ENCODE measurements at places on chromosomes 11 and 22. TPM values are rescaled to one million over a fixed set of nuclear protein-coding genes. Genes with fewer than 3 reads are reported as not detected.
A peak's percentile ranks its signal among the peaks of the same experiment; 100 is the strongest.

DNA sequence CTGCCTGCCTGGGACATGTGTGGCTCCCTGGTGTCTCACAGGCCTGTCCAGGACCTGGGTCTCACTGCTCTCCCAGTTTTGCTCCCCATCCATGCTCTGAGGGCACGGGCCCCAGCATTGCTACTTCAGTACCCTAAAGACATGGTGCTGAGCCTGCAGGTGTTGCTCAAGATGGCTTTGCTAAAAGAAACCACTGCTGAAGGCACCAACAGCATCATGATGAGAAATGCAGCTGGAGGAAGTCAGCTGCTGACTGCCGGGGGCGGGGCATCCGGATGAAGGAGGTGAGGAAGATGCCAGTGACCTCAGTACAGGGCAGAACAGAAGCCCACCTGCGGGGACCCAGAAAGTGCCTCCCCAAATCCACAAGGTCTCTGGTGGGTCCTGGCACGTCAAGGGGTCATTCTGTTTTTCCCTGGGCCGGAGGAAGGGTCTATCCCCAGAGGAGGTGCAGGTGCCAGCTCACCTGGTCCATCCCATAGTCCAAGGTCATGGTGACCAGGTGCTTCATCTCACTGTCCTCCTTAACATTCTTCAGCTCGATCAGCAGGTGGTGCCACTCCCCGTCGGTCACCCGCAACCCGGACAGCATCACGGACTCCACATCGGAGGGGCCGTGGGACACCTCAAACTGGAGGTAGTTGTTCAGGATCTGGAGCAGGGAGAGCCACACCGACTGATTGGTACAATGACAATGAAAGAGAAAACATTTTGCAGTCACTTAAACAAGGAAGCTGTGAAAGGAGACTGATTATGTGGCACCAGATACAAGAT, 63.9 kb downstream of the TRMU start:
- DNase-seq = no peak
- H3K27ac ChIP-seq = no peak overlapping the region
- no peaks in the 10 kb centered on the region for H3K36me3 ChIP-seq
- H3K27me3 ChIP-seq = no peaks in the 10 kb centered on the region
- H3K4me1 ChIP-seq = no peaks in the 10 kb centered on the region
- no peak overlapping the region for H3K4me3 ChIP-seq

- no peak for DNase-seq
- no peaks in the 10 kb centered on the region for H3K27me3 ChIP-seq
- no peak overlapping the region for H3K27ac ChIP-seq
- H3K4me3 ChIP-seq = no peak overlapping the region
These were observed 107.9 kb upstream of the BID start for GRCh38 chr22:17882162-17882561.

The ZPR1 gene
- 20.3 TPM for total RNA-seq

The MS4A12 gene
- not detected for total RNA-seq

DNA sequence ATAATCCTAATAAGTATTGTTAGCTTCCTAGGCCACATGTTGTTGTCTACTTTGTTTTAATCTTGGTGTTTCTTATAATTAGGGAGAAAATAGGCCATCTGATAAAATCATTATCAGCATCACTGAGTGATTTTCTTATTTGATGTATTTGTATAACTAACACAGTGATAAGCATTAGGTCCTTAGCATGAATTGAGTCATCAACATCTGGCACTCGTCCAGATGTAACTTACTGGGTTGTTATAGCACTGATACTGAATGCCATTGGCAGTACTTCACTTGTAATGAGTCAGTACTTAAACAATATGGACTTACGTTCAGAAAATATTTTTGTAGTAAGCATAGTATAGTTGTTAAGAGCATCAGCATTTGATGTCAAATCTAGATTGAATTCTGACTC, 16.2 kb downstream of the API5 start:
- no peaks in the 10 kb centered on the region for H3K4me1 ChIP-seq
- peaks cover 99% of the 10 kb centered on the region for H3K36me3 ChIP-seq
- H3K27ac ChIP-seq = no peak overlapping the region
- H3K4me3 ChIP-seq = no peak overlapping the region

The KDM4E gene
- total RNA-seq = not detected

DNA sequence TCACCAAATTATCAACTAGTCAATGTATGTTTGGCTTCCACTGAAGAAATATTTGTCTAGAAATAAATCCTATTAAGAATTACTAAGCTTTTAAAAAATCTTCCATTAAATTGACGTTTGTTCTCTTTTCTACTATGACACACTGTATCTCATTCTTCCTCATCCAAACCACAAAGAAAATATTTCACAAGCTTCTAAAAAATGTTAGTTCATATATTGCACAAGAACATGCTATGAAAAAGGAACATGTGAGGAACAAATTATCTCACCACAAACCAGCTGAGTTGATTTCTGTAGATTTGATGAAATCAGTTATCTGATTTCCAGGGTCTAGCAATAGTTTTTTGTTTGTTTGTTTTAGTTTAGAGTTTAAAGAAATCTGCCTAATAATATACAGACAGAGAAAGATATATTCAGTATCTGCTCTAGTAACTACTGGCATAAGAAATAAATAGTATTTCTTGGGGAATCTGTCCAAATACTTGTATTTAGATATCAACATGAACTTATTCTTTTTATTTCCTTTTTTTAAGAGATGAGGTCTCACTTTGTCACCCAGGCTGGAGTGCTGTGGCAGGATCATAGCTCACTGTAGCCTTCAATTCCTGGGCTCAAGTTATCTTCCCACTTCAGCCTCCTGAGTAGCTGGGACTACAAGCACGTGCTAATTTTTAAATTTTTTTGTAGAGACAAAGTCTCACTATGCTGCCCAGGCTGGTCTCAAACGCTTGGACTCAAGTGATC, 161.7 kb downstream of the ATG16L2 start:
- H3K4me1 ChIP-seq = peaks cover 12% of the 10 kb centered on the region
- peak overlapping the region; percentile 83 for H3K27ac ChIP-seq
- no peak for DNase-seq

The NPAS4 gene
- not detected for total RNA-seq

DNA sequence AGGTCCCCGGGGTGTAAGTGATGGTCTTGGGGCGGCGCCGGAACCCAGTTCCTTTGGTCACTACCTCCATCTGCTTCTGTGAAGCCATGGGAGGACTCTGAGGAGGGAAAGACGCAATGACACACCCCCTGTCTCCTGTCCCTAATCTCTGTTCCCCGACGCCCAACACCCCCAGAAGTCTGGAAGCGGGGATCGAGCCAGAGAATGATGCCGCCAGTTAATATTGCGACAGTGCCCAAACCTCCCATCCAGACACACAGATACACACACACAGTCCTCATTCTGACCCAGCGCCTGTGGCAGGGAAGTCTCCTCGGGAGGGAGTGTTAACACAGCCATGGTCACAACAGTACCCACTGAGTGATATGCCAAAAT, 352 bp downstream of the C22orf23 start:
- H3K4me3 ChIP-seq = peak overlapping the region; percentile 90
- H3K27ac ChIP-seq = peak overlapping the region; percentile 88
- peaks cover 15% of the 10 kb centered on the region for H3K36me3 ChIP-seq
- peaks cover 23% of the 10 kb centered on the region for H3K4me1 ChIP-seq
- no peak for DNase-seq
- H3K27me3 ChIP-seq = no peaks in the 10 kb centered on the region

The ZNF280B gene
- total RNA-seq = 0.30 TPM

DNA sequence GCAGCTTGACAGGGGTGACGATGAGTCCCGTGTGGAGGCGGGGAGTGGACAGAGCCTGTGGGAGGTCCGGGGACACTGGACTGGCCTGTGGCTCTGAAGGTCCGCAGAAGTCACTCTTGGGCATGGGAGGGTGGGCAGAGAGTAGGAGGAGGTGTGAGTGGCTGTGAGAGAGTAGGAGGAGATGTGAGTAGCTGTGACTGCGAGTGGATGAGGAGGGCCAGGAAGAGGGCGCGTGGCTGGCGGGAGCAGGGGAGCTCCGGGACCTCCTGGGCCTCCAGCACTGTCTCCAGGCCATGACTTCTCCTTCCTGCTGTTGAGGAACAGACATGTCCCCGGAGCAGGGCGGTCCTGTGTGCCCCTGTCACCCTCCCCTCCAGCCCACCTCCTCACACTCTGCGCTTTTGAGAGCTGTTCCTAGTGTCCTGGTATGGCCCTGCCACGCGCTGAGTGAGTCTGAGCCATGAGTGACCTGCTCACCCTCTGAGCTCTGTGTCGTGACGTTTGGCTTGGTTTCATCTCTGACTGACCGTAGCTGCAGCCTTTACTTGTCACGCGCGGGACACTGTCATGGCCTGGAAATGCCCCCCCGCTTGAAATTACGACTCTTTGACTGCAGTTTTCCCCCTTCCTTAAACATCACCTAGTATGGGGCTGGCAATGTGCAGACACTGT, 391.5 kb downstream of the TBC1D22A start:
- no peak overlapping the region for H3K27ac ChIP-seq
- H3K36me3 ChIP-seq = no peaks in the 10 kb centered on the region
- no peak overlapping the region for H3K4me3 ChIP-seq
- no peak for DNase-seq

The MMP27 gene
- total RNA-seq = not detected

DNA sequence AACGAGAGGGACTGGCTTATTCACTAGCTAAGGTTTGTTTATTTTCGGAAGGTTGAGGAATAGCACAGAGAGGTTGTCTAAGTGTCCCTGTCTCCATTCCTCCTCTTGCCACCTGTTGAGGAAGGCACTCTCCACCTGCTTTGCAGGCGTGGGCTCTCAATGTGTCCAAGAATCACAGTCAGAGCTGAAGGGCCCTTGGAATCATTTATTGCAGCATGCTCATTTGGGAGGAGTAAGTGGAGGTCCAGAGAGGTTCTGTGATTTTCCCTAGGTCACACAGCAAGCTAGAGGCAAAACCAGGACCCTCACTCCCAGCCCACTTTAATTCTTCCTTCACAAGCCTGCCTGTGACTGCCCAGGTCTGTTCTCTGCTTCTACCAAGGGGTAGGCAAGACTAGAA, 21.3 kb downstream of the ZBTB16 start:
- peaks cover 31% of the 10 kb centered on the region for H3K36me3 ChIP-seq
- peaks cover 100% of the 10 kb centered on the region for H3K4me1 ChIP-seq
- H3K4me3 ChIP-seq = no peak overlapping the region
- no peak for DNase-seq
- peak overlapping the region; percentile 86 for H3K27ac ChIP-seq
- H3K27me3 ChIP-seq = no peaks in the 10 kb centered on the region

- no peak for DNase-seq
- H3K27me3 ChIP-seq = no peaks in the 10 kb centered on the region
- no peaks in the 10 kb centered on the region for H3K36me3 ChIP-seq
- no peak overlapping the region for H3K27ac ChIP-seq
- no peaks in the 10 kb centered on the region for H3K4me1 ChIP-seq
These were observed 28.8 kb upstream of the EXPH5 start for GRCh38 chr11:108622341-108622740.

DNA sequence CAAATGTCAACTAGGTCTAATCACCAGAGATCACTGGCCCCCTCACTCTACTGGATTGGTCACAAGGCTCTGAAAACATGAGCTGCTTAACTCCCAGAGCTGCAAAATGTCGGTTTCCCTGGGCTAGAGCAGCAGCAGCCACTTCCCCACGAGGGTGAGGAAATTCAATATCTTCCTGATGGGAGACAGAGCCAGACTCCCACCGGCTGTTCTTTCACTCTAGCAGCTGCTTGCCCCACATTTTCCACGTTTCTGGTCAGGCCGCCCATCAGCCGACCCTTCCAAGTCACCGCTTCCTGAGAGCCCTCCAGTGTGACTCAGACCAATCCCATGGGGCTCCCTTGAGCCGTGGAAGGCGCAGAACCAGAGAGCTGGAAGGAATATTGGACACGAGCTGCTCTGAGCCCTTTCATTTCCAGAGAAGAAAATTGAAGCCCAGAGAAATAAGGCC, 227.0 kb downstream of the ADAMTS15 start:
- H3K27ac ChIP-seq = peak overlapping the region; percentile 41
- H3K27me3 ChIP-seq = no peaks in the 10 kb centered on the region
- no peak for DNase-seq
- no peaks in the 10 kb centered on the region for H3K36me3 ChIP-seq
- no peak overlapping the region for H3K4me3 ChIP-seq

The LRRC32 gene
- total RNA-seq = 85.1 TPM

The GSTT2B gene
- 2.8 TPM for total RNA-seq

GRCh38 chr11:115067471-115067870, 389.1 kb downstream of the NXPE2 start:
- no peaks in the 10 kb centered on the region for H3K4me1 ChIP-seq
- H3K27ac ChIP-seq = no peak overlapping the region
- no peak overlapping the region for H3K4me3 ChIP-seq
- H3K27me3 ChIP-seq = no peaks in the 10 kb centered on the region
- H3K36me3 ChIP-seq = no peaks in the 10 kb centered on the region
- DNase-seq = no peak
